ENCODE measurements at places on chromosomes 13 and 19. TPM values are rescaled to one million over a fixed set of nuclear protein-coding genes. Genes with fewer than 3 reads are reported as not detected.
A peak's percentile ranks its signal among the peaks of the same experiment; 100 is the strongest.

C1QTNF9B gene
- not detected for total RNA-seq

SMIM44 gene
- total RNA-seq: not detected

DNA sequence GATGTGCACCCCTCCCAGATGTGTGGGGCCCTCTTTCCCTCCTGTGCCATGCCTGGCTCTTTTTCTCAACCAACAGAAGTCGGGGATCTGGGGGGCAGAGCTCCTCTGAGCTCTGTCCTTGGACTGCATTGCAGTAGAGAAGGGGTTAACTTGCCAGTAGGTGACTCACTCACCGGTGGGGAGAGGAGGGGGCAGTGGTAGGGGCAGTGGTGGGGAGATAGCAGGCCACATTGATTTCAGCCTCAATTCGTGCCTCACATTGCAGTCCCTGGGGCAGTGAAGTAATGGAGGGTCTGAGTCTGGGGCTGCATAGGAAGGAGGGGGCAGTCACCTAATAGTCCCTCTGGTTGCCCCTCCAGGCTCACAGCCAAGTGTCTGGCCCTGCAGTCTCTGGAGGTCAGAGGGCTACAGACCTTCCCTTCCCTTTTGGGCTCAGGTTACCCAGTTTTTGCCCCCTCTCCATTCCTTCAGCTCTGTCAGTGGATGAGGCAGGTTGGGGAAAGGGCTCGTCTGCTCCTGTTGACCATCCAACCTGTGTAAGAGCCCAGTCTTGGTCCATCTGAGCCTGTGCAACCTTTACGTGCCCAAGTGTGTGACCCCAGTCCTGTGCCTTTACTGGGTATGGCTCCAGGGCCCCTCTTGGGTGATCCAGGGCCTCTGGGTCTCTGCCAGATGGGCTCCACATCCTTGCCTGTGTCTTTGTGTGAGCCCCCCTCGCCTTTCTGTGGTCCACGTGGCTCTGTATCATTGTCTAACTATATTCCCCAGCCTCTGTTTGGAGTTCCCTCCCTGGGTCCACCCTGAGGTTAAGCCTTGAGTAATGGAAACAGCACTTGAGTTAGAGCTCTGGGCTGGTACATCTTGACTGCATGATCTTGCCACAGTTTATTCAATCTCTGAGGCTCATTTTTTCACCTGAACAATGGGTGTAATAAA lies 13.0 kb downstream of the CIC start:
- DNase-seq: no peak
- H3K36me3 ChIP-seq: peaks cover 1% of the 10 kb centered on the region
- H3K4me3 ChIP-seq: peak overlapping the region; percentile 11
- peak overlapping the region; percentile 90 for H3K27ac ChIP-seq

DNA sequence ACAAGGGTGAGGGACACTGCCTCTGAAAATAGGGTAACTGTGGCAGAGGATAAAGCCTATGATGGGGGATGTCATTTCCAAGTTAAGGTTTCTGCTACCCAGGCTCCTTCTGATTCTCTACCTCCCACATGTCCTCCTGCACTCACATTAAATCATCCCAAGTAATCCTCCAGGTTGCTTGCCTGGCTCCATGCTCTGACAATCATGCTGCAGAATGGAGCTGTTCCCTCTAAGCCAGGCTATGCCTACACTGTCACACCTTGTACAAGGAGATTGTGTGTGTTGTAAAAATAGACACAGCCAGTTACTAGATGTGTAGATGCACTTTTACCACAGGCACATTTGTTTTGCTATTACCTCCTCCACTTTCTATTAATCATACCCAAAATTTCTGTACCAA lies 8.0 kb downstream of the ZNF416 start:
- H3K36me3 ChIP-seq: peaks cover 35% of the 10 kb centered on the region
- no peak overlapping the region for H3K4me3 ChIP-seq
- no peak for DNase-seq
- H3K27ac ChIP-seq: no peak overlapping the region
- H3K4me1 ChIP-seq: no peaks in the 10 kb centered on the region
- no peaks in the 10 kb centered on the region for H3K27me3 ChIP-seq

DNA sequence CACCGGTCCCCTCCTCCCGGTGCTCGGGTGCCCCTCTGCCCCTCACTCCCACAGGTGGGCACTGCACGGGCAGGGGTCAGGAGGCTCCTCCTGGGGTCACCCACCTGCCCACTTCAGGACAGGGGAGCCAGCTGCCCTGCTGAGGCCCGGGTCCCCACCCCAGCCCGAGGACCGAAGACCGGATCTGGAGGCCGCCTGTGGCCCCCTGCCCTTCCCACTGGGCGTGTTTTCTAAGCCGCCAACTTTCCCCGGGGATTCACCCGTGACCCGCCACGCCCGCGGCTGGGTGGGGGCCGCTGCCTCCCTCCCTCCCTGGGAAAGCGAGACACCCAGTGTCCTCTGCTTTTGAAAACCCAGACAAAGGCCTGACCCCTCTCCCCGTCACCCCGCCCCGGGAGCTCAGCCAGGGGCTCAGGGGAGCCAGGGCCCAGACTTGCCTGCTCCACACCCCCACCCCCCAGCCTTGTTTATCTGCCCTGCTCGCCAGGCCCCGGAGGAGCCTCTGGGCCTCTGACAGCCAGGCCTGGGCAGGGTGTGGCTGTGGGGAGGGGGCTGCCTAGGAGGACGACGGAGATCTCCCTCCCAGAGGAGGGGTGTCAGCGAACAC lies 1.3 kb downstream of the PALM start:
- H3K4me3 ChIP-seq: no peak overlapping the region
- no peak for DNase-seq
- H3K36me3 ChIP-seq: no peaks in the 10 kb centered on the region
- no peak overlapping the region for H3K27ac ChIP-seq

DNA sequence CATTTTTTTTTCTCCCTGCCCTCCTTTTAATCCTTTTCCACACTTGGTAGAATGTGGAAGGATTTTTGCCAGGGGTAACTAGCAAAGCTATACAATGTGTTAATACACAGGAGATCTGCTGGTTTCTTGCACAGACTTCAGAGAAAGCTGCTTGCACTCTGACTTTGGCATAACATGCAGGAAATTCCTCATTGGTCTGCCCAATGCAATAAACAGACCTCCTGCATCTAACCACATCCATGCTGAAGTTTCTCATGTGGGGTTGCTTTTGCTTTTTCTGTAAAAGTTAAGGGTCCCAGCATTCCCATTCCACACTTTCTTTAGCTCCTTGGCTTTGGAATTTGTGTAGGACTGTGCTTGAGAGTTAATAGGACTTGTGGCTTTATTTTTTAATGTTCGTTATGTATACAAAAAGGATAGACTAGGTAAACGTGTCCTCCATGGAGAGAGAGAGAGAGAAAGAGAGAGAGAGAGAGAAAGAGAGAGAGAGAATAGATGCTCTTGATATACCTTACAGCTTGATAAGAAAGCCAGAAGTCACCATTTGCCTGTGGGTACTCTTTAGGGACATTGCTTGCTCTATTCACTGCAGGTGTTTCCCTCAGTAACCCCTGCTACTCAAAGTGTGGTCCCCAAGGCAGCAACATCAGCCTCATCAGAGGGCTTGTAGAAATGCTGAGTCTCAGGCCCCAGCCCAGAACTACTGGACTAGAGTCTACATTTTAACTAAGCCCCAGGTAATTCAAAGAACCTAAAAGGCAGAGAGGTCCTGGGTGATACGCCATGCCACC lies 170.5 kb downstream of the SHISA2 start:
- DNase-seq: no peak
- H3K4me1 ChIP-seq: peaks cover 42% of the 10 kb centered on the region
- H3K4me3 ChIP-seq: no peak overlapping the region
- H3K27me3 ChIP-seq: no peaks in the 10 kb centered on the region

Data from CD8-positive, alpha-beta memory T cell (primary cell).